Muscle of leg (tissue), 16 donors: ENCODE measurements at places on chromosomes 6 and 20. TPM values are rescaled to one million over a fixed set of nuclear protein-coding genes. Genes with fewer than 3 reads are reported as not detected.
A peak's percentile ranks its signal among the peaks of the same experiment; 100 is the strongest.

GRCh38 chr6:126233192-126233591 is 106.7 kb upstream of the CENPW start:
- DNase-seq = peak; percentile 4

- no peak for DNase-seq
Measured at GRCh38 chr6:143374014-143374413, 76.5 kb downstream of the ADAT2 start.

- no peak for DNase-seq
Measured at GRCh38 chr6:125631165-125631564, 118.3 kb upstream of the HEY2 start.

Gene MEP1A
- not detected for total RNA-seq

Gene NKAIN4
- 28.5 TPM for total RNA-seq

DNA sequence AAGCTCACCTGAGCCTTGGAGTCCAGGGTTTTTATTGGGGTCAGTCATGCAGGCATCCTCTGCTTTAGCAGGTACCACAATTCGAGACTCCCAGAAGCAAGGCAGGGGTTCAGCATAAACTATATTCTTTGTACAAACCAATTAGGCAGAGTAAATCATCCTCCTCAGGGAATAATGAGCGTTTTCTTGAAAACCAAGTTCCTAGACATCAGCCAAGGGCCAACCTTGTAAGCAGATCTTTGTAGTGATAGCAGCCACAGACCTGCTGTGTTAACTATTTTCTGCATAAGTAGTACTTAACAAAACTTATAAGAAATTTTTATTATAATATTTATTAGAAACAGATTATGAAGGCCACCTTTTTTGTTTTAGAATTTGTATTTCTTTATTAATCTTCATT is 74.7 kb downstream of the STXBP5 start:
- no peak for DNase-seq

DNA sequence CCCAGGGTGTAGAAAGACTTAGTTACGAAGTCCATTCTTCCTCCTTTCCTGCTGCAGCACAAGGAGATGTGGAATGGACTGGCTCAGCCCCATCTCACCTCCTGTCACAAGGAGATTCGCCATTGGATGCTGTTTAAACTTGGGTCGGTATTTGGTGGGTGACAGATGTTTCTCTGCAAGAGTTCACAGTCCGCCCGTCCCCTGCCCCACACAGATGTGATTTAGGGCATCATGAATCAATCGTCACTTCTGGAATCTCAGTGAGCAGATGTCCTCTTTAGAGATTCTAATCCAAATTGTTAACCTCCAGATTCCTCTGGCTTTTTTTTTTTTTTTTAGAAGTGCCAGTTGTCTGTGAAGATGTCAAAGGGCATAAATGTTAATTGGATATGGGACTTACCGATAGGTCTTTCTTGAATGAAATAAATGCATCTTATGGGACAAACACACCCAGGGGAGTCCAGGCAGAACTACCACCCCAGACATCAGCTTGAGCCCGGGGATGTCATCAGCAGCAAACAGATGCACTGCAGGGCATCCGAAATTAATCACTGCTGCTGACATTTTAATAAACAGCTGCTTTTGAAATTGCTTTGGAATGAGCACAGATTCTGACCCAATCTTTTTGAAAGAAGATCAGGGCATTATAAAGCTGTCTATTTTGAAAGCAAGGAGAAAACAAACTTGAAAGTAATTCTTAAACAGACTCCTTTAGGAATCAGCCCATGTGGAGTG is 117.6 kb upstream of the CDH4 start:
- DNase-seq = peak; percentile 61

DNA sequence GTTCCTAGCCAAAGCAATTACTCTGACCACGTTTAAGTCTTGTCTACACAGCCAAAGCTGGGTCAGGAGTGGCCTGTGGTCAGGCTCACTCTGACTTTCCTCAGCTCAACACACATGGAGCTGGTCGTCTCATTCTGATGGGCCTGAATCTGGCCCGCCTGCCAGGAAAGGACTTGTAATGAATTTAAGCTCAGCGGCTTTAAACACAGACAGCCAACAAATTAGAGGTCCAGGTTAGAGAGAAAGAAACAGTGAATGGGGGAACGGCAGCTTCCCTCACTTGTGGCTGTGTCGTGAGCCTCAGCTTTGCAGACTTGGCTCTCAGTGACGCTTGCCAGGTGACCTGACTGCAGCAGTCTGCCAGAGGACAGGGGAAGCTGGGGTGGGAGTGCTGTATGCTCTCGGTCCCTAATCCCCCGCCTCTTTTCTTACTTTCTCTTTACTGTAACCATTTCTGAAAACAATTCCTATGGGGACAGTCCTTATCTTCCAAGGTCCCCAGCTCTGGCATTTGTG is 121.9 kb upstream of the AGPAT4 start:
- peak; percentile 53 for DNase-seq

- no peak for DNase-seq
Measured at GRCh38 chr6:21599051-21599696, 5.6 kb downstream of the SOX4 start.

DNA sequence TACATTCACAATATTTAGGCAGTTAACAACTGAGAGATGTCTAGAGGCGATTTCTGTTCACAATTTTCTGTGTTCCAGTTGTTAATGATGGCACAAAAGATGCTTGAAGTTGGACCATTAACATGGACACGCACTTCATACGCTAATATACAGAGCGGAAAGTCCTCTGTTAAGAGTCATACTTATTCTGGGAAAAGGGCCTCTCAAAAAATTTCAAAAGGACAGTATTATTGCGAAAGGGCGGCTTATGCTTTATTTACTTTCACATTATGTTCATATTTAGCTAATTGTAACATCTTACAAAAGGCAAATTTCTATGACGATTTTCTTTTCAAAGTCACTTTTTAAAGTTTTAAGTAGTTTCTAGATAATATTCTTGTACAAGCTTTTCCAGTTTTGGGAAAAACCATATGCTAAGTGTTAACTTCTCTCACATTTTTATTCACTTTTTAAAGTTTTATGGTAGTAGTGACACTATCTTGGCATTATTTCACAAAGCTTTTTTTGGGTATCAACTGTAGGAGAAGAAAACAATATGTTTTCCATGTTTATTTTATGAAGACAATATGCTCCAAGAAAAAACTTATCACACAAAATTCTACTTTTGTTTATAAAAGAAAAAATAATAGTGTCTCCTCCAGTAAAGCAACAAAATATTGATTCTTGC is 62.3 kb downstream of the MAP7 start:
- no peak for DNase-seq

Gene NKAPL
- 0.71 TPM for total RNA-seq

DNA sequence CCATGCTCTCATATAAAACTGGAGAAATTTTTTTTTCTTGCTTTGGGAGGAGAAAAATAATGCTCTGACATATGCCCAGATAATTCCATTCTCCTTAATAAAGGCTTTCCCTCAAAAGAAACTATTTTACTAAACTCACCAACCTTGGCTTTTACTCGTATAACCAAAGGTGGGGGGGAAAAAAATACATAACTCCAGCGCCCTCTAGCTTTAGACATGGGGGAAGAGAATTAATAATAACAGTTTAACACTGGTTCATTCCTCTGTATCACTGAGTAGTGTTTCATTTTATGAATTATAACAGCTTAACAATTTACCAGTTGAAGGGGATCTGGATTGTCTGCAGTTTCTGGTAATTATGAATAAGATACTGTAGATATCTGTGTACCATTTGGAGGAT is 1226.1 kb downstream of the GRIK2 start:
- DNase-seq = no peak

Gene OOEP
- not detected for total RNA-seq

- no peak for DNase-seq
Measured at GRCh38 chr6:2270054-2270453, 24.6 kb upstream of the GMDS start.

- DNase-seq = no peak
Measured at GRCh38 chr6:33806841-33807240, 3.0 kb upstream of the MLN start.

Gene MAFB
- 6.3 TPM for total RNA-seq

GRCh38 chr20:47220161-47220582 is 136.3 kb downstream of the ZMYND8 start:
- DNase-seq = no peak

DNA sequence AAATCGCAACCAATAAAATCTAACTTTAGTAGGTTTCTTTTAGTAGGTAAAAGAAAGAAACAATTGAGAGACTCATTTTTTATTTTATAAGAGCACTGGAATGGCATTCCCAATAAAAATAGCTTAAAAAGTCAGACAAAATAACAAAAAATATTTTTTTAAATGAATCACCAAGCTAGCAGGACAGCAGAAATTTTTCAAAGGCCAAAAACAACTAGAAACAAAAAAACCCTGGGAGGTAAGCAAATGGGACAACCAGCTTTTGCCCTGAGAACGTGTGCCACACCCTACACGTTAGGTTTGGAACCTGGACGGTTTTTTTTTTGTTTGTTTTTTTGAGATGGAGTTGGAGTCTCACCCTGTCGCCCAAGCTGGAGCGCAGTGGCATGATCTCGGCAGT is 19.6 kb downstream of the GPLD1 start:
- no peak for DNase-seq

Gene SNAI1
- 3.8 TPM for total RNA-seq

DNA sequence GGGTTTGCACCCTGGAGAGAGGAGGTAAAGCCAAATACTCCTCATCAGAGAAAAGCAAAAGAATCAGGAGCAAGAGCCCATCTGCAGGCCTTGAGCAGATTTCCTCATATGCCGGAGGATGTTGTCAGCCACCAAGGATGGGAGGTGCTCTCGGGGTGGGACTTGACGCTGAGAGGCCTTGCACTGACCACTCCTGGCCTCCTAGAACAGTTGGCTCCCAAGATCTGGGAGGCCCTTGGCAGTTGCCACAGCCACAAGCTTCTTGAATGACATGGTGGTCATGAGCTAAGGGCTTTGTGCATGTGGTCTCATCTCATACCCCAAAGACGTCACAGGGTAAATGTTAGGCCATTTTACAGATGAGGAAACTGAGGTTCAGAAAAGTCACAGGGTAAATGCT is 75.2 kb upstream of the PMEPA1 start:
- no peak for DNase-seq

DNA sequence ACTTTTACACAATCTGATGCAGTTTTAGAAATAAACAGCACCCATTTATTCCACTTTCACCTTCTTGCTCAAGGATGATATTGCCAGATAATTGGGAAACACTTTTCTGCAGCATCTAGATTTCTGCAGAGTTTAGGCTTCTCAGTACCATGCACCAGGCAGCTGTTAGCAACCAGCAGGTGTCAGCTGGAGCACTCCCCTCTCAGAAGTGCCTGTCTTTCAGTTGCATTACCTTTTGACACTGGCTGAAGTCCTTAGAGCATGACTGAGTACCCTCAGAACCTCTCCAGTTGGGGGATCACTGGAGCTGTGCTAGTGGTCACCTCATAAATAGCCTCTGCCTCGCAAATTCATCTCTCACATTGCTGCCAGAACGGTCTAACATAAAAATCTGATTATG is 91.2 kb downstream of the DNAH8 start:
- peak; percentile 27 for DNase-seq
